ENCODE measurements at places on chromosomes 12 and 14.

DNA sequence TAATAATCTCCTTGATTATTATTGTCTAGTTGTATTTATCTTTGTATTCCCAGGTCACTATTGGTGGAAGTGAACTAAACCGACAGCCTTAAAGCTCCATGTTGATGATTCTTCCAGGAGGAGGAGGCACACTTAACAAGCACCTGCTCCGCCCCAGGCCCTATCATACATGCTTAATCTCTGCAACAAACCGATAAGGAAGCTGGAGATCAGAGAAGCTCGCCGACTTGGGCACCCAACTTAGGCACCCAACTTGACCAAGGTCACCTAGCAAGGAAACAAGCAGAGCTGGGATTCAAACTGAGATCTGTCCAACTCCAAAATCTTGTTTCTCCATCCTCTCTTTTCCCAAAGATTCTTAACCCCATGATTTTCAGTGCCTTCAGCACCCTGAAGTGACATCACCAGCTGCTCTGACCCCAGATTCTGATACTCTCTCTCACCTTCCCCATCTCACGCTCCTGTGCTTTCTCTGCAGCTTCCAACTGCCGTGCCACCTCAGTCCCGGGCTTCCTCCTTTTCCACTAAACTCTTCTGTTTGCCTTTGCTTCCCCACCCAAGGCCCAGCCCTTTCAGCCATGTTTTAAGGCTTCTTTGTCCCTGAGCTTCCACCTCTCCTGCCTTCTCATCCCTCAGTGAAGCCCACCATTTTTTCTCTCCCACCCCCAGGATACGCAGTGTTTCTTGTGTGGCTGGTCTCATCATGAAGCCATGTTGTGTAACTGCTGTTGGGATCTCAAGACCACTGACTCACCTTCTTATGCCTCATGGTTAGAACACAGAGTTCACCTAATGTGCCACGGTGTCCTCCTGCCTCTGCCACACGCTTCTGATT lies 6.6 kb upstream of the KRT18 start:
- DNase-seq: no peak

GRCh38 chr12:120483621-120484020 lies 12.3 kb upstream of the DYNLL1 start:
- DNase-seq: no peak

DNA sequence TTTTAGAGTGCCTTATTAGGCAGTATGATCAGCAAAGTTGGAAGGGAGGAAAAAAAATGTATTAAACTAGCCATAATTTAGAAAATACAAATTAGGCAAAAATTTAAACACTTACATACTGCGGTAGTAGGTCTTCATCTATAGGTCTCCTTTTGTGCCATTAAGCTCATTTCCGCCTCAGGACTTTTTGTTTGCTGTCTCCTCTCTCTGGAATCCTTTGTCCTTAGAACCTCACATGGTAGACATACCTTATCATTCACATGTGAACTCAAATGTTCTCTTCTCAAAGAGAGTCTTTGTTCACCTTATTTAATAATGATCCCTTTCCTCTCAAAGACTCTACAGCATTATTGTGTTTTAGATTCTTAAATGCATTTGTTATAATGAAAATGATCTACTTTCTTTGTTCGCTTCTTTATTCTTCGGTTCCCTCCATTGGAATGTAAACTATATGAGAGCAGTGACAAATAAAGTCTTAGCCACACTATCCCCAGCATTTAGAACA lies 14.7 kb downstream of the FANCM start:
- no peak for DNase-seq

- DNase-seq: no peak
These were observed 111.4 kb downstream of the TRAFD1 start for GRCh38 chr12:112236786-112237185.
